Effector CD4-positive, alpha-beta T cell (primary cell): ENCODE measurements at places on chromosomes 11 and 22.

DNA sequence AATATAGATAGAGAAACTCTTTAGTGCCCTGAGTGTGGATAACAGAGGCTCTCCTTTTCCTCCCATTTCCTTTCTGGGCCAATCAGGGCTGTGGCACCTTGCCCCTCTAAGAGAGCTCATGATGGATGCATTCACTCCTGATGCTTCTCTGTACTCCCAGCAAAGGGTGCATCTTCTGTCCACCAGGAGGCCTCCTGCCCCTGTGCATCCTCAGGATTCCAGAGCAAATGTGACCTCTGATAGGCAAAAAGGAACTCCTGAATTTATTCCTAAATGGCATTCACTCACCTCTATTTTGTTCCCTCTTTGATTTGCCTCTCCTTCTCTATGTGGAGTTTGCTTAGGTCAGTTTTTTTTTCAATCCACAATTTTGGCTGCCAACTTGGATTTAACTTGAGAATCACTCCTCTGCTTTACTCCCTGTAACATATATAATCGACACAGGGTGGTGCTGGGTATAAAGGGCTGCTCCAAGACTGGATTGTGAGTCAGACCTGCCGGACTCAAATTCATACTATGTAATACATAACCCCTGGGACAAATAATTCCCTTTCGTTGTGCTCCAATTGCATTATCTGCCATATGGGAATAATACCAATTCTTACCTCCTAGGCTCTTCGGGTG lies 1.1 kb upstream of the MRGPRX4 start:
- no peak for DNase-seq

GRCh38 chr11:9313648-9314290 lies 624 bp downstream of the TMEM41B start:
- peak; percentile 14 for DNase-seq

GRCh38 chr11:134685793-134686380 lies 273.8 kb upstream of the B3GAT1 start:
- DNase-seq: no peak

GRCh38 chr11:94746721-94747120 lies 21.4 kb upstream of the AMOTL1 start:
- no peak for DNase-seq

DNA sequence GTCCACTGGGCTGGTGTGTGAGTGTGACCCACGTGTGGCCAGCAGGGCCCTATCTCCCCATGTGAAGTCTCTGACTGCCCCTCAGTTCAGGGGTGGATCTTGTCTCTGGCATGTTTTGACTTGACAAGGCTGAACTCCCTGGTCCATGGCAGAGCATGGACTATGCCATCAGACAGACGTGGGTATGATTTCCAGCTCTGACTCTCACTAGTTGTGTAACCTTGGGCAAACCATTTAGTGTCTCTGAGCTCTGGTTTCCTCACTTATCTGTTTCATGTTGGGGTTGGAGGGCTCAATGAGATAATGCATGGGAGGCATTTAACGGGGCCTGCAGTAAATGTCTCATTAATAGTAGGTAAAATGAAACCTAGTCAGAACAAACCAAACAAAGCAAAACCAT lies 254.5 kb upstream of the NARS2 start:
- DNase-seq: no peak

DNA sequence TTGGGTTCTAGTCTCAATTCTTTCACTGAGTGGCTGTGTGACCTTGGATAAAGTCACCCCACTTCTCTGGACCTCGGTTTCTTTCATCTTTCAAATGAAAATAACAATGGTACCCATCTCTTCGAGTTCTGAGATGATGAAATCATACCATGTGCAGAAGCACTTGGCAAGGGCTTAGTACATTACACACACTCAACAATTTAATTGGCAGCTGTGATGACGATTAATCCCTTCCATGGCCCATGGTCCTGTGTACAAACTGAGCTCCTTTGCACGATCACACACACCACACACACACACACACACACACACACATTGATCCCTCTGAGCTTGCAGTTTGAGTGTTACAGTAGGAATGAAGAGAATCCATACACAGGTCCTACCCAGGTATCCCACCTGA lies 103.4 kb upstream of the ASPHD2 start:
- no peak for DNase-seq

- DNase-seq: no peak
These were observed 76.8 kb upstream of the YWHAH start for GRCh38 chr22:31867386-31868153.

DNA sequence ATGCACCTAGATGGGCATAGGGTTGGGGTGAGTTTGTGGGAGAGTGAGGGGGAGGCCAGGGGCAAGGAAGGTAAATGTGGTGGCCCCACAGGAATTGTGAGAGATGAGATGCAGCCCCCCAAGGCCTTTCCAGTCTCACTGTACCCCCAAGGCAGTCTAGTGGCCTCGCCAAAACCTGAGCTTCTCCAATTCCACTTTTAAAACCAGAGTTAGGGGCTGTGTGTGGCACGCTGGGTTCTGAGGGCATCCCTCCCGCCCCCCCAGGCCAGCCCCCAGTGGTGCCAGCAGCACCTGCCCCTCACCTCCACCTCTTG lies 40.4 kb downstream of the KCNC1 start:
- DNase-seq: no peak

- no peak for DNase-seq
These were observed 1.0 kb upstream of the GTPBP1 start for GRCh38 chr22:38704654-38705234.

DNA sequence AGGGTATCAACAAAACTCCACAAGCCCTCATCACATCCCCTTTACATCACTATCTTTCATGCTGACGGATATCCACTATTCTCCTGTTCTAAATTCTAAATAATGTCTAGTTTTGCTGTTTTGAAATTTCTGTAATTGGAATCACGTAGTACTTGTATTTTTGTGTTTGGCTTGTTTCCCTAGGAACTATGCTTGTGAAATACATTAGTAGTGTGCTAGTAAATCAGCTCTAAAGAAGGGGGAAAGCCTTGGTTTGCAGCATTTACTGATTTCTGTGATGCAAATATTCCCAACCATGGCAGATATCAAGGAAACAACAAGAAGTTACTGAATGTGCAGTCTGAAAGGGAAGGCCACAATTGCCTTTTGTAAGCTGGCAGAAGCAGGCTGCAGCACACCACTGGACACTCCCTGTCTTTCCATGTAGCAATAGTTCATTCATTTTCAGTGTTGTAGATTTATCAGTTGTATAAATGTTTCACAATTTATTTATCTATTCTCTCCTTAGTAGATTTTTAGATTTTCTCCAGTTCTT lies 4.7 kb upstream of the FOLH1 start:
- no peak for DNase-seq

DNA sequence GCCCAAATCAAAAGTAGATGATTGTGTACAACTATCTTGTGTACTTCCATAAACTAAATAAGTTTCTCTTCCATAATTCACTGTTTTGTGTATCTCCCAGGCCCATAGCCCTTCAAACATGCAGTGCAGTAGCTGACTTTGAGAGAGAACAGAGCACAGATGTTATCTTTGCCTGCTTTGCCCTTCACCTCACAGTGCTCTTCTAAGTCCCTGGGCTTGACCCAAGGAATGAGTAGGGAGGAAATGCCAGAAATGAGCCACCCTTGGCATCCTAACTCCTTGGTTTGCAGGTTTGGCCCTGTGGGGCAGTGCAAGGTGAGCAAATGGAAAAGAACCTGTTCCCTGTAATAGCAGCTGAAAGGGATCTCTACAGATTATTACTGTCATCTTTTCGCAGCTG lies 79.2 kb downstream of the STIM1 start:
- DNase-seq: no peak

- DNase-seq: no peak
These were observed at the start of gene FAM83F for GRCh38 chr22:39994566-39995392. Gene FAM83F, plus strand, starts transcription at chr22:39994954. Its CDS starts 89 bp downstream, at chr22:39995043.

DNA sequence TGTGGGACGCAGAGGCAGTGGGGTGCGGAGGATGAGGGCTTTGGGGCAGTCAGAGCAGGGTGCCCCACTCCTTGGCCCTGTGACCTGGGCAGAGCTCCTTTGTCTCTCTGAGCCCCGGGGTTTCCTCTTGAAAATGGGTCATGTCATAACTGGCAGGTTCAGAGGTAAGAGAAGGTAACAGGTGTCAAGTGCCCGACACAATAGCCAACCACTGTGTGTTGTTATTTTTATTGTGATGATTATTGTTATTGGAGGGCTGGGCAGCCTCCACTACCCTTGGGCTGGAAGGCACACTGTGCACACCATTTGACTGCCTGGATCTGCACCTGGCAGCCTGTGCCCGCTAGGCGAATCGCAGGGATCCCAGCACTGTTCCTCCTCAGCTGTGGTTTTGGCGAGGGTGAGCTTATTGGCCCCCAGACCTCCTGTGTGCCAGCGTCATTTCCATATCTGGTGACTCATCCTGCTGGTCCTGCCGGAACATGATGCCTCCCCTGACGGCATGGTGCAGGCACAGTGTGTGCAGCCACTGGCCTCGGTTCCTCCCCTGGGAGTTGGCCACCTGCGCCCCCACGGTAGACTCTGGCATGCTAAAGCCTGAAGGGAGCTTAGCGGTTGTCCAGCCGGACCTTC lies 15.4 kb upstream of the SOX10 start:
- no peak for DNase-seq

DNA sequence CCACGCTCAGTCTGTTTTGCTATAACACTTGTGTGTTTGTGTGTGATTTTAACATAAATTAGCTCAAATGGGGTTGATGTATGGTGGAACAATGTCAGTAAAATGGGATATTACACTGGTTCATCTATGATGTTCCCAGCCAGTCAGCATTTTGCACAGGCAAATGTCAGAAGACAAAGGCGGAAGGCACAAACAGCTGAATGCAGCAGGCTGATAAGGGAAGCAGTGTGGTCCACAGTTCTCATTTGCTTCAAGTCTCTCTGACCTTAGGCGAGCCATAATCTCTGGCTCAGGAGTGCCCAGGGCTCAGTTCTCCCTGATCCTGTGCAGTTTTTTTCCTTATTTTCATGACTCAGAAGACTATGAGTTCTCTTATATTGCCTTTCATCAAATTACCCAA lies 102.7 kb downstream of the FAR1 start:
- DNase-seq: no peak

- no peak for DNase-seq
These were observed 1.5 kb downstream of the PRRG4 start for GRCh38 chr11:32831221-32831620.

DNA sequence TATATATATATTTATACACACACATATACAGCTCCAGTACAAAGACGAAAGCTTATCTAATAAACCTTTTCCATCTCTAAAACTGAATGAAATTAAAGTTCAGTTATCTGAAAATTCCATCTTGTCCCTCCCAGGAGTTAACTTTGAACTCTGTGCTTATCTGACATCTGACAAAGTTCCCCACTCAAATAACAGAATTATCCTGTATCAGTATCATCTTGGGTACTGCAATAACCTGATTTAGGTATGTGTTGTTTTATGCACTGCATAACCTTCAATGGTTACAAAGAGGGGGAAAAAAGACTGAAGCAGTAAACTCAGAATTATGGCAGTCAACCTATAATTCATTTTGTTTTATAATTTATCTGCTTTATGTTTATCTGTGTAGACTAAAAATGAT lies 96.6 kb downstream of the SGSM3 start:
- no peak for DNase-seq

GRCh38 chr11:729492-730074 lies 17.7 kb upstream of the TALDO1 start:
- DNase-seq: no peak

DNA sequence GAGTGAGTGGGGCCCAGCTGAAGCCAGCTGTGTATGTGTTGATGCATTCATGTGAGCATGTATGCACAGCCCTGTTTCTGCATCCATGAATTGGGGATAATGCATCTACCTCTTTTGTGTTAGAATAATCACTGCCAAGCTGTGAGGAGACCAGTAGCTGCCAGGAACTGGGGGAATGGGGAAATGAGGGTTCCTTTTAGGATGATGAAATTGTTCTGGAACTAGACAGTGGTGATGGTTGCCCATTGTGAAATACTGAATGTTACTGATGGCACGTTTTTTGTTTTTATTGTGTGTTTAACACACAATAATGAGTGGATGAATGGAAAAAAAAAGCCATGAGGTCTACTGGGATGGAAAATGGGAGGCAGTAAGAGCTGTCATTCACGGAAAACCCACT lies 45.3 kb upstream of the WNT11 start:
- DNase-seq: no peak

DNA sequence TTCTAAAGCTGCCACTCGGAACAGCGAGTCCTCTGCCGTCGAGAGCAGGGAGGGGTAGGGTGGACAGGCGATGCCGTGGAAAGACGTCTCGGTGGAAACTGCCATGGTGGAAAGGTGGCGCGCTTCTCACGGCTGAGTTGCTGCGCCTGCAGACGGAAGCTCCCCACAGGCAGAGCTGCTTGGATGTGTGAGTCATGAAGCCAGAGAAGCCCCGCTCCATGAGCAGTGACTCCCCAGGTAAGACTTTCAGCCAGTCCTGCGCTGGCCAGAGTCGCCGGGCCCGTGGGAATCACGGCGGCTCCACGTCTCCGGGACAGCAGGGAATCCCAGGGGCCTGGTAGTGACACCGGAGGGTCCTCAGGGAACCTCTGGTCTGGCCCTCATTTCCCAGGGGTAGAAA lies 4.0 kb upstream of the TRMU start:
- no peak for DNase-seq

DNA sequence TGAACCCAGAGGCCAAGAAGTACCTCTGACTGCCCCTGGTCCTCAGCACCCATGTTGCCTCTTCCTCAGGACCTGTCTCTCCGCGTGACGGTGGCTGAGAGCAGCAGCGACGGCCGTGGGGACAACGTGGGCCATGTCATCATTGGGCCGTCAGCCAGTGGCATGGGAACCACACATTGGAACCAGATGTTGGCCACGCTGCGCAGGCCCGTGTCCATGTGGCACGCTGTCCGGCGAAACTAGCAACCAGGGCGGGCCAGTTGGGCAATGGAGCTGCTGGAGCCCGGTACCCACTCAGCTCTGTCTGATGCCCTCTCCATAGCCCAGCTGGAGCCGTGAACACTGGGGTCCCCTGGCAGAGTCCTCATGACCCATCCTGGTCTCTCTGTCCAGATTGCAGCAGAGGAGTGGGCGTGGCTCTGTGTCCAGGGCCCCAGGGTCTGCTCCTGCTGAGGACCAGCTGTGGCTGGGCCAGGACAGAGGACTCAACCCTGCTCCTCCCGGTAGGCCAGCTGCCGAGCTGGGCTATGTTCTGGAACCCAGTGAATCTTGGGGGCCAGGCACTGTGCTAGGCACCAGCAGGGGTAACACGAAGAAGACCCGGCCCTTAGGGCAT lies 8.0 kb upstream of the RHOD start:
- no peak for DNase-seq

GRCh38 chr11:46302866-46303265 lies 25.4 kb downstream of the CREB3L1 start:
- DNase-seq: no peak

DNA sequence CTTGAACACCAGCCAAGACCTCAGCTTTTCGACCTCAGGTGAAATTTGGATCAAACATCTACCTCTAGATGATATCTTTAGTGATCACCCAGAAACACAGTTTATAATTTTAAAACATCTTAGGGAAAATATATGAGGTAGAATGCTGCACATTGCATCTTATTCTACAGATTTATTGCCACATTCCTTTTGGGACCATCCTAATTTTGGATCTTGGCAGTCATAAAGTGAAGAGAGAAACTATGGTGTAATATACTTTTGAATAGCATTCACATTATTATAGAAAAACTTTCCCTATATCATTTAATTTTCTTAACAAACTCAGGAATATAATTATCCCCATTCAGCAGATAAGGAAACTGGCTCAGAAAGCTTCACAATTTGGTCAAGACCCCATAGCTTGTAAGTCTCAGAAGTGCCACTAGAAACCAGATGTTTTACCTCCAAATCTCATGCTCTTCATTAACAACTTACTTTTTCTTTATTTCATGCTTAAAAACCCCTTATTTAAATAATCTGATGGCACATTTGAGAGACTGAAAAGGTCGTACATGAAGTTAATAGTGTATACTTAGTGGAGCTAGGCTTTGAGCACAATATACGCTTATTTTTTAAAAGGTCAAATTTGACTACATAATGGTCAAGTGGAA lies 199.2 kb upstream of the CTSC start:
- no peak for DNase-seq
